Thoracic aorta (tissue), 2 donors: ENCODE measurements at places on chromosomes 1 and 21.

DNA sequence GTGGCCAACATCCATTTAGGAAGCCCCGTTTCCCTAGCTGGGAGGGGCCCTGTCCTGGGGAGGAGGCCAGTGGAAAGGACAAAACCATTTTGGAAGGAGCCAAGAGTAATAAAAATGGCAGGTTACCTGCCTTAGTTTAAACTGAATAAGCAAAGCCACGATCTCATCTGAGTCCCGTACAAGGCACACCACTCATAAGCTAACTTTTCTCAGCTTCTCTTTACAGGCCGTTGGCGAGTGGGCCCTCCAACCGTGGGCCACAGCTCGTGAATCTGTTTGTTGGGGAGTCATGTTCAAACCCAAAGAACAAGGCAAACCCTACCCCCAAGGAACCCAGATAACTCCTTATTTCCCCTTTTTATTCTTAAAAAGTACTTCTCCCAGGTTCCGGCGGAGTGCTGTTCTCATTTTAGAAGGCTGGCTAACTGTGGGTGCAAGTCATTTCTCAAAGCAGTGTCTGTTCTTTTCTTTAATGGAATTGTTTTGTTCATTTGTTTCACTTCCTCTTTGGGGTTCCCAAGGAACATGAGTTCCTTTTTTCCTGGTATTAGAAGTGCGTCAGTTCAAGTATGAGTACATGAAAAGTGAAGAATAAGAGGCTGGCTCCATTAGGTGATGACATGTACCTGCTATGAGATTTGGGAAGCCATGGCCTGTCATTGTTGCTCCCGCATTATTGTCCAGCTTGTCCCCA, 89.0 kb downstream of the PSMG1 start:
- H3K36me3 ChIP-seq = no peaks in the 10 kb centered on the region
- H3K4me1 ChIP-seq = peaks cover 10% of the 10 kb centered on the region
- H3K27me3 ChIP-seq = no peaks in the 10 kb centered on the region

DNA sequence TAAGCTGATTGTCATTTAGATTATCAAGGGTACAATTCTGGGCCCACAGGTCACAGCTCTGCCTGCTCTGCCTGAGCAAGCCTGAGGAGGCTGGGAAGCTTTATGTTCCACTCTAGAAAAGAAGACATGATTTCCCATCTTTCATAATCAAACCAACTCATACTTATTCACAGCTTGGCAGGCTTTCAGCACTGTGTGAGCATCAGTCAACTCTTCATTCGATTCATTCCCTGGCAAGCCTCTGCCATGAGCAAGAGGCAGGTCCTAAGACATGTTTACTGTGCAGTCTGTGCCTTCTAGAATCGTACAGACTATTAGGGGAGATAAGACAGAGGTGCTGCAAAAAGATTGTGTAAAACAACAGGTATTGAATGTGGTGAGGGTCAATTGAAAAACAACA, 24.5 kb upstream of the KIRREL1 start:
- no peaks in the 10 kb centered on the region for H3K27me3 ChIP-seq
- H3K27ac ChIP-seq = peak overlapping the region; percentile 29
- H3K4me1 ChIP-seq = peaks cover 18% of the 10 kb centered on the region
- DNase-seq = no peak
- H3K36me3 ChIP-seq = no peaks in the 10 kb centered on the region

GRCh38 chr1:32494196-32494595, 29.3 kb downstream of the ZBTB8B start:
- H3K36me3 ChIP-seq = no peaks in the 10 kb centered on the region
- DNase-seq = no peak
- H3K27me3 ChIP-seq = no peaks in the 10 kb centered on the region
- H3K27ac ChIP-seq = no peak overlapping the region
- H3K4me1 ChIP-seq = peaks cover 8% of the 10 kb centered on the region

DNA sequence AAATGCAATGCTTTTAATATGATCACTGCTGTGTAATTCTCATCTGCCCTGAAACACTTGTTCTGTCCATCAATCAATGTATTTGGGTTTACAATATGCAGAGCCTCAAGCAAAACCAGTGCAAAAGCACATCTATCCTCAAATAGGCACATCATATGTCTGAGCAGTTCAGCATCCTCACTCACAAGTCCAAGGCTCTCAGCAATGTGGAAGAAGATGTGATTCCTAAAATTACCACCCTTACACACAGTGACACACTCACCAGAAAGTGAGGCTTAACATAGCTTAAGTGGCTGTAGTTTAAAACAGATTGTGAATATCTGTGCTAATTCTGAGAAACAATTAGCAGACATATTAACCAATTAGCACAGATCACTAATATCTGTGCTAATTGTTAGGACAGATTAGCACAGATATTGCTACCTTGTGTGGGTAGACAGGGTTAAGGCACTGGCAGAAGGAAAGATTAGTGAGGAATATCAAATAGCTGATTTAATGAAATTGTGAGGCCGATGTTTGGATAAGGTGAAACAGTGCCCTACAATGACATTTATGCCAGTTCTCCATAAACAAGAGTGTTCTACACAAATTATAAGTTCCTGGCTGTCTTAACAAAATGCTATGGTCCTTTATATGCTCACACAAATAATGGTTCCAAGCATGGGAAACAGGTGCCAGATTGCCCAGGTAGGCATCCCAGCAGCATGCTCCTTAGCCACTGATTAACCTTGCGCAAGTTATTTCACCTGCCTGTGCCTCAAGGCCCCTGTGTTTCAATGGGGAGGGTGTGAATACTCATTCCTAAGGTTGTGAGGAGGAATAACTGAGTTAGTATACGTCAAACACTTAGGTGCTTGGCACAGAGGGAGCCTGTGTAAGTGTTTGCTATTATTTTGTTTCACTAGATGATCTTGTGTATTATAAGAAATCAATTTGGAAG, 41.7 kb downstream of the MRPL39 start:
- no peaks in the 10 kb centered on the region for H3K27me3 ChIP-seq
- DNase-seq = no peak
- no peaks in the 10 kb centered on the region for H3K36me3 ChIP-seq
- H3K4me3 ChIP-seq = no peak overlapping the region
- peaks cover 7% of the 10 kb centered on the region for H3K4me1 ChIP-seq

DNA sequence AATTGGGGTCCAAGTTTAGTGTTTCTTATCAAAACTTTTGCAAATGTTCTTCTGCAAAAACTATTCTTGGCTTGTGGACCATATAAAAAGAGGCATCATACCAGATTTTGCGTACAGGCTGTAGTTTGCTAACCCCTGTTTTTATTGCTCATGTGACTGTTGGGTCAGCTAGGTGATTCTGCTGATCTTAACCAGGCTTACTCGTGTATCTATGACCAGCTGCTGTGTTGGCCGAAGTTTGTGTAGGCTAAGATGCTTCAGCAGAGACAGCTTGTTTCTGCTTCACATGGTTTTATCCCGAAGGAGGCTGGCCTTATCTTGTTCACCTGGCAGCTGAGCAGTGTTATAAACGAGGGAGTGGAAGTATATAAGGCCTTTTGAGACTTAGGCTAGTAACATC, 38.2 kb downstream of the POU2F1 start:
- H3K27ac ChIP-seq = no peak overlapping the region
- H3K27me3 ChIP-seq = no peaks in the 10 kb centered on the region
- no peaks in the 10 kb centered on the region for H3K36me3 ChIP-seq
- no peak overlapping the region for H3K4me3 ChIP-seq

GRCh38 chr1:207670192-207670591, 25.3 kb downstream of the CR1L start:
- H3K4me3 ChIP-seq = no peak overlapping the region
- H3K4me1 ChIP-seq = no peaks in the 10 kb centered on the region
- no peaks in the 10 kb centered on the region for H3K36me3 ChIP-seq
- no peak overlapping the region for H3K27ac ChIP-seq
- no peak for DNase-seq
- H3K27me3 ChIP-seq = peaks cover 16% of the 10 kb centered on the region

DNA sequence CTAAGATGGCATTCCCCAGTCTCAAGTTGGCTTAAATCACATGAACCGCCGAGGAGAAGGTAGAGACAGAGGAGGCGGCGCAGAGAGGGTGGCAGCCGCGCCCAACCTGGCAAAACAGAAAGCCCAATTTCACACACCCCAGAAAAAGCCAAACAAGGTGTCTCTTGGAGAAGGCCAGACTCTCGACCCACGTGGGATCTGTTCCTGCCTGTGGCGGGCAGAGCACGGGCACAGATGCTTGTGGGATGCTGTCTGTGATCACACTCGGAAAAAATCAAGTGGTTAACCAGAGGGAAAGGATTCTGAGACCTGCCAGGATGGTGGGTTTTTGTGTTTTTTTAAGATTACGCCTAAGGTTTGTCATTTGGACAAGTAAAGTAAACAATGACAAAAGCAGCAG, 80.7 kb downstream of the MRPL37 start:
- no peak for DNase-seq
- H3K4me1 ChIP-seq = peaks cover 63% of the 10 kb centered on the region
- H3K4me3 ChIP-seq = no peak overlapping the region
- no peaks in the 10 kb centered on the region for H3K27me3 ChIP-seq
- H3K27ac ChIP-seq = peak overlapping the region; percentile 99

- no peak overlapping the region for H3K27ac ChIP-seq
- no peaks in the 10 kb centered on the region for H3K27me3 ChIP-seq
- no peak for DNase-seq
- no peaks in the 10 kb centered on the region for H3K36me3 ChIP-seq
- no peaks in the 10 kb centered on the region for H3K4me1 ChIP-seq
Measured at GRCh38 chr1:115492880-115493279, 148.9 kb upstream of the VANGL1 start.

- no peaks in the 10 kb centered on the region for H3K4me1 ChIP-seq
- H3K27ac ChIP-seq = no peak overlapping the region
- H3K27me3 ChIP-seq = no peaks in the 10 kb centered on the region
Measured at GRCh38 chr1:10192263-10192662, 18.1 kb upstream of the KIF1B start.

DNA sequence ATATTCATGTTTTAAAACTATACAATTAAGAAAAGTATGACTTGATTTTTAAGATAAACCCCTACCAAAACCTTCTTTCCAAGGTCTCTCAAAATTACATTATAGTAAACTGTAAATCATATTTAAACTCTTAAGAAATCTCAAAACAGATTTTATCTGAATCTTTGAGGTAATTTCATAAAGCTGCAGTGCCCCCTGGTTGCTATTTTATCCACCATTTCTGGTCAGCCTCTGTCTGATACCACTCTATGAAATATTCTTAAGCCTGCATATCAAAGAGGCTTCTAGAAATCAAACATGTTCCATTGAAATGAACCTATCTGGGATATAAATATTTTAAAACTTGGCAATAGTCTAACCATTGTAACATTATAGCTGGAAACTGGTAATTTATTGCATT, 317.3 kb downstream of the COL11A1 start:
- no peaks in the 10 kb centered on the region for H3K36me3 ChIP-seq
- H3K4me3 ChIP-seq = no peak overlapping the region
- no peak for DNase-seq
- no peaks in the 10 kb centered on the region for H3K4me1 ChIP-seq

DNA sequence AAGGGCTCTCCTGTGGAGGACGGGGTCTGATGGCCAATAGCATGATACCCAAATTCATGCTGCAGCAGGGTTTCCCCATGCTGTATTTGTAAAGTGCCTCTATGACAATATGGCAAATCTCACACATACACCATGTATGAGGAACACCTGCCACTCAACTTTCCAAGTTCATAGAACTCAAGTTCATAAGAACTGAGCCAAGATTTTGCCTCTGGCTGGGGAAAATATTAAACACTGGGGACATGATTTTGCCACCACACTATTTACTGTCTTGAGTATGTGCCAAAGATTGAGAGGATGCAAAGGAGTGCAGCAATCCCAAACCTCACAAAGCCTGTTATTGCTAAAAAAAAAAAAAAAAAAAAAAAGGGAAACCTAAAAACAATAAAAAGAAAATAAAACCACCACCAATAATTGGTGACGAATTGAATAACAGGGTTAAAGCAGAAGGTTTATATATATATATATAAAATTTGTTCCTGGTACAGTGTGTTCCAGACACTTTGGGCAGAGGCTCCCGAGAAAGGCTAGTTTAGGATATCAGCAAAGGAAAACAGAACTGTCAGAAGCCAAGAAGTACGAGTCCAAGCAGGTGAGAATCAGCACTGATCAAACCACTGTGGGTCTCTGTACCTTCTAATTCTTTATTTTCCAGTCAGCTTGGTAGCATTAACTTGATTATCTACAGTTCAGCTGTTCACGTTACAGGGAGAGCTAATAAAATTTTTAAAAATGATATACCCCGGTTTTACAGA, 24.3 kb downstream of the ZBTB21 start:
- H3K27ac ChIP-seq = no peak overlapping the region
- no peaks in the 10 kb centered on the region for H3K27me3 ChIP-seq
- no peaks in the 10 kb centered on the region for H3K36me3 ChIP-seq
- DNase-seq = no peak
- H3K4me3 ChIP-seq = no peak overlapping the region

GRCh38 chr1:183093786-183094298, 70.6 kb downstream of the LAMC1 start:
- no peaks in the 10 kb centered on the region for H3K36me3 ChIP-seq
- no peak overlapping the region for H3K4me3 ChIP-seq
- H3K4me1 ChIP-seq = peaks cover 58% of the 10 kb centered on the region
- no peaks in the 10 kb centered on the region for H3K27me3 ChIP-seq
- DNase-seq = no peak

GRCh38 chr1:91864017-91864700, 21.8 kb downstream of the TGFBR3 start:
- H3K36me3 ChIP-seq = no peaks in the 10 kb centered on the region
- no peak for DNase-seq
- no peaks in the 10 kb centered on the region for H3K27me3 ChIP-seq
- H3K4me1 ChIP-seq = peaks cover 9% of the 10 kb centered on the region

DNA sequence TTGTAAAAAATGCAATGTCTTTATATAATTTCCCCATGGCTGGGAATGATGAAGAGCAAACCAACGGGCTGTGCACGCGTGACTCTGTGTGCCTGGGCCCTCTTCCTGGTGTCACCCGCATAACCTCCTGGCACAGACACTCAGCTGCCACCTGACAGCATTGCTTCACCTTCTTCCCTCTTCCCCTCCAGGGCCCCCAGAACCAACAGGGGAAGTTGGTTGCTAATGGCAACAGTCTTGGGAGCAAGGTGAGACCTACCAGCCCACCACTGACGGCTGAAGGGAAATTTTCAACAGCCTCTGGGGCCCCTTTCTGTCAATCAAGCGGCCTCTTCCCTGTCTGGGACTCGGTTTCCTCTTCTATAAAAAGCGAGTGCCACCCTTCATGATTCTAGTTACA, 33.2 kb downstream of the SSBP3 start:
- H3K4me3 ChIP-seq = no peak overlapping the region
- no peak for DNase-seq
- no peaks in the 10 kb centered on the region for H3K4me1 ChIP-seq

GRCh38 chr1:38718031-38718430, 141.5 kb downstream of the RRAGC start:
- no peak overlapping the region for H3K27ac ChIP-seq
- DNase-seq = no peak
- no peaks in the 10 kb centered on the region for H3K36me3 ChIP-seq
- H3K27me3 ChIP-seq = no peaks in the 10 kb centered on the region

DNA sequence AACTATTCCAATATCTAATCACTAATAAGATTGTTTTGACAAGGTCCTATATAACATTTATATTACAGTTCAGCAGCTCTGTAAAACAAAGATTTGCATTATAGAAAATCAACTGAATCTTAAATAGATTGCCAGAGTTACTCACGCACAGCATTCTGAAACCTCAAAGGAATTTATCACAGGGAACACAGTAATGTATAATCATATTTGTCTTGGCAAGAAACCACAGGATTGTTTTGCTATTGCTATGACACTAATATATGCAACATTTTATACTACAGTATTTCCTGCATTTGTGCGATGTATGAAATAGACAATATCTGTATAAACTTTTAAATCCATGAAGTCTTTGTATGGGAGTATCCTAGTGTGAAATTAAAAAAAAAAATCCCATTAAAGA, 101.4 kb downstream of the PLPPR5 start:
- no peak for DNase-seq
- no peak overlapping the region for H3K27ac ChIP-seq
- no peak overlapping the region for H3K4me3 ChIP-seq
- H3K27me3 ChIP-seq = no peaks in the 10 kb centered on the region
- H3K36me3 ChIP-seq = no peaks in the 10 kb centered on the region
